ENCODE measurements at places on chromosomes 16 and 17. TPM values are rescaled to one million over a fixed set of nuclear protein-coding genes. Genes with fewer than 3 reads are reported as not detected.

GRCh38 chr17:40958086-40958953 lies 8.4 kb downstream of the KRT39 start:
- no peak overlapping the region for H3K4me3 ChIP-seq
- H3K27me3 ChIP-seq: peaks cover 3% of the 10 kb centered on the region
- H3K27ac ChIP-seq: no peak overlapping the region
- no peaks in the 10 kb centered on the region for H3K36me3 ChIP-seq

DNA sequence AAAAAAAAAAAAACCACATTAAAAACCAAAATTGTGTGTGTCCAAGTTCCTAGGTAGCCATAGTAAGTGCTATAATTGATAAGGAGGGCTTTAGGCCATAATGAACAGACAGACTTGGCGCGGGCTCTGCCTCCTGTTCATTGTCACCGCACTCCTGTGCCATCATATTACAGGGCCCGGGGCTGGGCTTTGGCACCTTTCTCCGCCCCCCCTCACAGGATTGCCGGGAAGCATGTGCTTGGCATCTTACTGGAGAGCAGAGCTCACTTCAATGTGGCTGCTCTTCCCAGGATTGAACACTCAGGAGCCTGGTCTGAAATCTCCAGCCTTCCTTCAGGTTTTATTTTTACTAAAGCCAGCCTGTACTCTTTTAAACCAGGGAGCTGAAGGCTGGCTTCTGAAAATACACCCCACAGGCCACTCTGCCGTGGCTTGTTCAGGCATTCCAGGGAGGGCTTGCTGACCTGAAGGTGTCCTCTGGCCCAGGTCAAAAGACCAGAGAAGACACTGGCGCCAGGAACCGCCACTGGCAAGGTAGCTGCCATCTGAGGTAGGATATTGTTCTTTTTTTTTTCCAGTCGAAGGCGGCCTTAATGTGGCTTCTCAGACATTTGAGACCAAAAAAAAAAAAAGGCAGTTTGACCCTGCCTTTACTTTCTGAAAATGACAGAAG lies 39.3 kb downstream of the DHRS7B start:
- no peaks in the 10 kb centered on the region for H3K36me3 ChIP-seq
- no peaks in the 10 kb centered on the region for H3K27me3 ChIP-seq
- H3K27ac ChIP-seq: no peak overlapping the region
- H3K4me1 ChIP-seq: no peaks in the 10 kb centered on the region
- H3K4me3 ChIP-seq: no peak overlapping the region

DNA sequence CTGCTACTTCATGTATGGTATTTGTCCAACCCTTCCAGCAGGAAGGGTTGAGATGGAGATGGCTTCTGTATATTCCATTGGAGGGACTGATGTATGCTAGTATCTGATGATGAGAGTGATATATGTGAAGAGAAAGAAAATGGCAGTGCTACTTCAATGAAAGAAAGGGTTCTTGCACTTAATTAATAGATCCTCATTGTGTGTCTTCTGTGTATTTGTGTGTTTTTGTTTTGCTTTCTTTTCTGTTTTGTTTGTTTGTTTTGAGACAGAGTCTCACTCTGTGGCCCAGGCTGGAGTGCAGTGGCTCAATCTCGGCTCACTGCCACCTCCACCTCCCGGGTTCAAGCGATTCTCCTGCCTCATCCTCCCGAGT lies 61.2 kb upstream of the CRYM start:
- no peaks in the 10 kb centered on the region for H3K36me3 ChIP-seq
- no peaks in the 10 kb centered on the region for H3K27me3 ChIP-seq
- H3K4me1 ChIP-seq: no peaks in the 10 kb centered on the region
- H3K4me3 ChIP-seq: no peak overlapping the region
- no peak for DNase-seq
- H3K27ac ChIP-seq: no peak overlapping the region

GRCh38 chr17:61427567-61427966 lies 24.7 kb upstream of the TBX4 start:
- DNase-seq: no peak
- no peaks in the 10 kb centered on the region for H3K36me3 ChIP-seq
- H3K4me1 ChIP-seq: peaks cover 3% of the 10 kb centered on the region
- H3K27me3 ChIP-seq: no peaks in the 10 kb centered on the region
- no peak overlapping the region for H3K4me3 ChIP-seq

- no peaks in the 10 kb centered on the region for H3K36me3 ChIP-seq
- no peak overlapping the region for H3K4me3 ChIP-seq
- H3K4me1 ChIP-seq: no peaks in the 10 kb centered on the region
These were observed 666.0 kb upstream of the CA10 start for GRCh38 chr17:52824542-52824941.

- no peaks in the 10 kb centered on the region for H3K4me1 ChIP-seq
- no peaks in the 10 kb centered on the region for H3K36me3 ChIP-seq
- H3K27me3 ChIP-seq: no peaks in the 10 kb centered on the region
- peak; percentile 10 for DNase-seq
- no peak overlapping the region for H3K27ac ChIP-seq
- no peak overlapping the region for H3K4me3 ChIP-seq
These were observed 5.4 kb upstream of the G6PC1 start for GRCh38 chr17:42895185-42895555.

GRCh38 chr17:43393944-43394482 lies 4.8 kb upstream of the ARL4D start:
- peaks cover 4% of the 10 kb centered on the region for H3K4me1 ChIP-seq
- peak overlapping the region; percentile 2 for H3K27ac ChIP-seq
- no peak for DNase-seq
- no peaks in the 10 kb centered on the region for H3K36me3 ChIP-seq
- no peaks in the 10 kb centered on the region for H3K27me3 ChIP-seq
- no peak overlapping the region for H3K4me3 ChIP-seq

DNA sequence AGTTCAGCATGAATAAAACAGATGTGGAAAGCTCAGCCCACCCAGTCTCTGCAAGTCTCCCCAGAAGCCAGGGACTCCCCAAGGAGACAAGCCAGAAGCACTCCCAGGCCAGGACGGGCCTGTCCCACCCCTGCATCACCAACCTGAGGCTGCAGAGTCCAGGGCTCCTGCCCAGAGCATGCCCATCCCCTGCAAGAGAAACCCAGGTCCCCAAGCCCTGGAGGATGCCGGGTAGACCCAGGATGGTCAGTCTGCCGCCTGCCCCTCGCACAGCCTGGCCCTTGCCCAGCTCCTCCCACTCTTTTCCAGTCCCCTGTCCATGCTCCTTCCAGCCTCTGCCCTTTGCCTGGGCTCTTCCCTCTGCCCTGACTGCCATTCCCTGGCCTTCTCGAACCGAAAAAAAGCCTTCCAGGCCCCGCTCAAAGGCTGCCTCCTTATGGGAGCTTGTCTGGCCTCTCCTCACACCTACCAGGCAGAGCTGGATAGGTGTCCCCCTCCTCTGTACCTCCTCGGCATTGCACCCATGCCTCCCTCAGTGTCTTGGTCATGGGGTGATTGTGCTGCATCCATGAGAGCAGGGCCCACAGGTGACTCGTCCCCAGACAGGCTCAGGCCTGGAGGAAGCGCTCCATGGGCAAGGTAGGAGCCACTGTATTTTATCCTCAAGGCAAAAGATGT lies 44.8 kb downstream of the BEAN1 start:
- H3K4me1 ChIP-seq: no peaks in the 10 kb centered on the region
- no peak overlapping the region for H3K4me3 ChIP-seq
- no peaks in the 10 kb centered on the region for H3K36me3 ChIP-seq

DNA sequence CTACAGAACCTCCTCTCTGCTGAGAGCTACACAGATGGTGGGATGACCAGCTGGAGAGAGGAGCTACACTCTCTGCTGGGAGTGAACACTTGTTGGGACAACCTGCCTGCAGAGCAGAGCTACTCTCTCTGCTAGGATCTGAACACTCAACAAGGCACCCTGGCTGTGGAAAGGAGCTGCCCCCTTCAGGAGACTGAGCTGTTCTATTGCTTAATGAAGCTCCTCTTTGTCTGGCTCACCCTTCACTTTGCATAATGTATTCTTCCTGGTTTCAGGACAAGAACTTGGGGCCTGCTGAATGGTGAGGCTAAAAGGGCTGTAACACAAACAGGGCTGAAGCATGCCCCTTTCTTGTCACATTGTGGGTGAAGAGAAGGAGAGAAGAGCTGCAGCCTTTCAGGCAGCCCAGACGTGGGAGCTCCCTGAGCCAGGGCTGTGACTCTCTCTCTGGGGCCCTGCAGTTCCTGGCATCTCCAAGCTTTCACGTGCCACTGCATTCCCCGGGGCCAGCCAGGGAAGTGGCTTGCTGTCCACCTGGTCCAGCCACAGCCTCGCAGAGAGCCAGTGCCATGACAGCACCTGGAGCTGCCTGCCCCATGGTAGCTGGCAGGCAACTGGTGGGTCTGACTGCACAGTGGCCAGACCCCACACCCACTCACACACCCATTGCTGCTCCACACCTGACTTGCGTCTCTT lies 272.8 kb upstream of the KCNJ16 start:
- H3K4me3 ChIP-seq: no peak overlapping the region
- no peaks in the 10 kb centered on the region for H3K27me3 ChIP-seq
- DNase-seq: no peak
- no peaks in the 10 kb centered on the region for H3K36me3 ChIP-seq

DNA sequence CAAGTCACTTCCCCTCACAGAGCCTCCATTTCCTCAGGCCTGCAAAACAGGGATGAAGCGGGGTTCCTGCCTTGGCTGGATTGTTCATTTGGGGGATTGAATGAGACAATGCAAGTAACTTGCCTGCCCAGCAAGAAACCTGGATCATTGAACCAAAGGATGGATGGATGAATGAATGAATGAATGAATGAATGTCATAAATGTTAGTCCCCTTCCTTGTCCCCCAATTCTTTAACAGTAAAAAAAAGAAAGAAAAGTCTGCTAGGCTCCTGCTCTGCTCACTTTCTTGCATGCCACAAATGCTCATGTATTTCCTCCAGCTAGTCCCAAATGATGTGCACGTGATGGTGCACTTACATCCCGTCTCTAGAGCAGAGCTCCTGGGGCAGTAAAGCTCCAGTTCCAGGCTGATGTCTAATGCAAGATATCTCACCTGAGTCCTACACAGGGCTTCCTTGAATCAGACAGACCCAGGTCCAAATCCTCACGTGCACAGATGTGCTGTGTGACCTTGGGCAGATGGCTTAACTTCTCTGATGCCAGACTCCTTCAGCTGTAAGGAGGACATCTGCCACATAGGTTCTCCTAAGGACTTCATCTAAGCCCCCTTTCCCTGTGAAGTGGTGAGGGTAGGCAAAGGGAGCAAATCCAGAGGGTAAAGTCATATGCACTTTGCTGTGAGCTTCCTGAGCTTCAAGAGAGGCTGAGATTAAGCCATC lies 45.5 kb downstream of the C16orf82 start:
- no peak for DNase-seq
- no peak overlapping the region for H3K27ac ChIP-seq
- peaks cover 6% of the 10 kb centered on the region for H3K4me1 ChIP-seq
- H3K4me3 ChIP-seq: no peak overlapping the region
- H3K27me3 ChIP-seq: peaks cover 2% of the 10 kb centered on the region

- no peak overlapping the region for H3K4me3 ChIP-seq
- no peaks in the 10 kb centered on the region for H3K27me3 ChIP-seq
- H3K36me3 ChIP-seq: no peaks in the 10 kb centered on the region
- H3K27ac ChIP-seq: peak overlapping the region; percentile 29
- peaks cover 14% of the 10 kb centered on the region for H3K4me1 ChIP-seq
- no peak for DNase-seq
These were observed 4.5 kb downstream of the SCARF1 start for GRCh38 chr17:1641065-1641403.

DNA sequence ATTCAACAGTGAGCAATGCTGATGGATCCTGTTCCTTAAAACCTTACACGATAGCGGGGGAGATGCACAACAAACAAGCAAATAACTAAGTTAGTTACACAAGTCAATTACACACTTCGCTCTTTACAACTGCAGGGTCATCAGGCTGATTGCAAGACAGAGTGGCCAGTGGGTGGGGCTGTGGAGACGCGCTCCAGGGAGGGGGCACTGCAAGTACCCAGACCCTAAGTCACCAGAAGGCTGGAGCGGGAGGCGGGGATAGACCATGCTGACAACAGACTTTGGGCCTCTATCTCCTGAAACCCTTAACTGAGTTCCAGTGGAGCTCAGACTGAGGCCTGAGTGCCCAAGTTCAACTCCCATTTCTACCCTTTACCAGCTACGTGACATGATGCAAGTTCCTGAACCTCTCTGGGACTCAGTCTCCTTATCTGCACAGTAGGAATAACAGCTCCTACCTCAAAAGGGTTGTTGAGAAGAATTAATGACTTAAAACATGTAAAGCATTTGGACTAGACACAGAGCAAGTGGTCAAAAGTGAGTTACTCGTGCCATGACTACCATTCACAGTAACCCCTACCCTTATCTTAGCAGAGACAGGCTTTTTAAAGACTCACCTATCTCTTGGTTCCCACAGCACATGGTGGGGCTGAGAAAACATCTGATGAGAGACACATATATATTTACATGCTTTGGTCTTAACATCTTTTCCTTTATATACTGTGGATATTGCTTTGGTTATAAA lies 10.4 kb downstream of the CPPED1 start:
- H3K27me3 ChIP-seq: no peaks in the 10 kb centered on the region
- no peak overlapping the region for H3K27ac ChIP-seq
- no peaks in the 10 kb centered on the region for H3K36me3 ChIP-seq
- no peak overlapping the region for H3K4me3 ChIP-seq
- H3K4me1 ChIP-seq: no peaks in the 10 kb centered on the region
- no peak for DNase-seq

GRCh38 chr16:69847643-69848042 lies 85.5 kb downstream of the WWP2 start:
- no peak overlapping the region for H3K27ac ChIP-seq
- H3K4me3 ChIP-seq: no peak overlapping the region
- no peak for DNase-seq

DNA sequence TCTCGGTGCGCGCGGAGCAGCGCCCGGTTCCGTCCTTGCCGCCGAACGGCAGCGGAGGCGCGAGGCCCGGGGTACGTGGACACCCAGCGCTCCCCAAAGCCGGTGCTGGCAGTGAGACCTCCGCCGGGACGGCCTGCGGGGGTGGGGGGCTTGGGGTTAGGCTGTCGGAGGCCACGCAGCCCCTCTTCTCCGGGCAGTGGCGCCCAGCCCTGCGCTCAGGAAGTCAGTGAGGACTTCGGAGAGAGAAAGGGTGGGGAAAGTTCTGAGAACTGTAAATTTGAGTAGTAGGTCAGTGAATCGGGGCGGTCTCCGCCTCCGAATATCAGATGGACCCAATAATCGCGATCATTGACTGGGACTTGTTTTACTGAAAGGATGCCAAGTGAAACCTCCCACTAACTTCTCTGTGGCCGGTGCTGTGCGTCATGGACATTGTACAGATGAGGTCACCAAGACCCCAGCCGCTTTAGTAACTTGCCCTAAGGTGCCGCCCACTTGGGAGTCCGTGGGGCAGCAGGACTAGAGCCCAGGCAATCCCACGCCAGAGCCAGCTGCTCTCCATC lies 468 bp downstream of the IL4R start:
- H3K4me3 ChIP-seq: peak overlapping the region; percentile 88
- peaks cover 14% of the 10 kb centered on the region for H3K4me1 ChIP-seq
- no peak for DNase-seq

GRCh38 chr16:48525201-48526057 lies 84.6 kb downstream of the N4BP1 start:
- DNase-seq: no peak
- no peaks in the 10 kb centered on the region for H3K4me1 ChIP-seq
- no peak overlapping the region for H3K27ac ChIP-seq
- no peaks in the 10 kb centered on the region for H3K36me3 ChIP-seq
- no peak overlapping the region for H3K4me3 ChIP-seq

GRCh38 chr17:27630607-27631410 lies at the start of gene LGALS9:
LGALS9 (plus strand) TSS chr17:27631188; CDS start chr17:27631266, 78 bp downstream.
- H3K4me3 ChIP-seq: no peak within 1 kb of the TSS
- no peaks in the 10 kb centered on the region for H3K36me3 ChIP-seq
- H3K4me1 ChIP-seq: no peaks in the 10 kb centered on the region
- DNase-seq: no peak
- H3K27me3 ChIP-seq: no peaks in the 10 kb centered on the region

Gene ADAD2
- not detected for total RNA-seq

Gene ZPBP2
- not detected for total RNA-seq

Gene ZFPM1
- total RNA-seq: 3.9 TPM

Gene TBC1D3C
- not detected for total RNA-seq

Gene SLC52A1
- 0.54 TPM for total RNA-seq

Gene MIS12
- 11.5 TPM for total RNA-seq

Gene PYDC1
- not detected for total RNA-seq

Gene SNX20
- 0.10 TPM for total RNA-seq

Gene DLX4
- total RNA-seq: 11.2 TPM
